ENCODE measurements at places on chromosomes 3 and 15.

DNA sequence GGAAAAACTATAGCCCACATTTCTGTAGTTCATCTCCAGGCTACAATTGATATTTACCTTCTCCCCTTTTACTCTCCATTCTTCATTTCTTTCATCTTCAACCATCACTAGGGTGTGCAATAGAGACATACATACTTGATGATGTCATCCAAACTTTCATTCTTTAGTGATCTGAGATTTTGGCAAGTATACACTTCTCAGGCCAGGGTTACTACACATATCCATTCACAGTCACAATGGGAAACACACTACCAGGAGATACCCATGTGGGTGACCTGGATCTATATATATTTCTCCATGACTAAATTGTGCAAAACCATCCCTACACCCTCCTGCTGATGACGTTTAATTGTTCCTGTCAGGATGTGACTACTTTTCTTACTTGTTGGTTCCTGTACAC, 769.5 kb upstream of the DPPA4 start:
- no peak for DNase-seq

DNA sequence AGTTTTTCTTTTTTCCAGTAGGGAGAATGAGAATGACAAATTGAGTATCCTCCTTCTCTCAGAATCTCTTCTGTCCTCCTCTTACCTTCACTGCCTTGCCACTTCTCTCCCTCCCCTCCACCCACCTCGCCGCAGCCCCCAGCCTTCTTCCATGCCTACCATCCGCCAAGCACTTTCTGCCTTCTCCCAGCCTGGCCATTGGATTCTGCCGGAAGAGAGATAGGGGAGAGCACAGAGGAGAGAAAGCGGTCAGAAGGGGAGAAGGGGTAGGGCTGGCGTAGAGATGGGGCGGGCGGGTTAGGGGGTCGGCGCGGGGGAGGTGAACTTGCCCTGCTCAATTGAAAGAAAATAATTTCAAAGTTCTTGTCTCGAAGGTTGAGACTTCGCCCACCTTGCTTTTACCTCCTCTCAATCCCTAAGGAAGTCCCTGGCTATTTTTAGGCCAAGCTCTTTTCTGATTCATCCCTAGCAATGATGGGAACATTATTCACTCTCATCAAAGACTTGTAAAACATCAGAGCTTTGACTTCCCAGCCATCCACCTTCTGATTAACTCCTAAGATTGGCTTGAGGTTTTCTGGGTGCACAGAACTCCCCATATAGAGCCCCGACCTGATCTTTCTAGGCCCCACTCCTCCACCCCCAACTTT, 811 bp downstream of the C3orf52 start:
- DNase-seq, result no peak

DNA sequence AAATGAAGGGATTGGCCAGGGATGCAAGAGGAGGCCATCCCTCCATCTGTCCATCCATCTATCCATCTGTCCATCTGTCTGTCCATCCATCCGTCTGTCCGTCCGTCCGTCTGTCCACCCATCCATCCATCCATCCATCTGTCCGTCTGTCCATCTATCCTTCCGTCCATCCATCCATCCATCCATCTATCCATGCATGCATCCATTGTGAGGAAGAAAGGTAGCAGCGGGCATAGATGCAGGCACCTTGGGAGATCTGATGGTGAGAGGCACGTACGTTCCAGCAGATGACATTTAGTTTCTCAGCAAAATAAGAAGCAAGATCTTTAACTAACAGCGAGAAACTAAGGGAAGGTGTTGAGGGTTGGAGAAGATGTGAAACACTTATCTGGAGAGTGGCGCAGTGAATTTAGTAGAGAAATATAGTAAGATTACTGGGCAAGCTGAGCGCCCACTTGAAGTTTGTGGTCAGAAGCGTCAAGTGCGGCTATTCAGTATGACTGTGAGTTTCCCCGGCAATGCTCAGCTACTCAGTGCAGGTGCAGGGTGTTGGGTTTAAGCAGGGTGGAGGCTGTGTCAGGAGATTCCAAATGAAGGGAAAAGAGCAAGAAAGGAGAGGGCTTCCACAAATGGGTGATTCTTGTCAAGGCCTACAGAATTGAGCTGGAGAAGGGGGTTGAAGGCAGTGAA, 22.4 kb upstream of the SRP14 start:
- DNase-seq, result no peak

DNA sequence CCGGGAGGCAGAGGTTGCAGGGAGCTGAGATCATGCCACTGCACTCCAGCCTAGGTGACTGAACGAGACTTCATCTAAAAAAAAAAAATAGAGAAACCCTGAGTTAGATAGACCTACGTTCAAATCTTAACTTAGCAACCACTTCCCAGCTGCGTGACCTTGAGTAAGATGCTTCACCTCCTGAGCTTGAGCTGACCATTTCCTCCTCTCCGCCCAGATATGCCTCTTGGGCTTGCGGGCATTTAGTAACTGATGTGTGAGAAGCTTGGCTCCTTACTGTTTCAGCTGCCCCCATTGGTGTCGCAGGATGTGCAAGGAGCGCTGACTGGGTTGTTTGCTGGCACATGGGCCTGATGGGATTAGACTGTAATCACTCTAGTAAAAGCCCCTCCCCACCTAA, 26.9 kb upstream of the ATG7 start:
- DNase-seq, result no peak

DNA sequence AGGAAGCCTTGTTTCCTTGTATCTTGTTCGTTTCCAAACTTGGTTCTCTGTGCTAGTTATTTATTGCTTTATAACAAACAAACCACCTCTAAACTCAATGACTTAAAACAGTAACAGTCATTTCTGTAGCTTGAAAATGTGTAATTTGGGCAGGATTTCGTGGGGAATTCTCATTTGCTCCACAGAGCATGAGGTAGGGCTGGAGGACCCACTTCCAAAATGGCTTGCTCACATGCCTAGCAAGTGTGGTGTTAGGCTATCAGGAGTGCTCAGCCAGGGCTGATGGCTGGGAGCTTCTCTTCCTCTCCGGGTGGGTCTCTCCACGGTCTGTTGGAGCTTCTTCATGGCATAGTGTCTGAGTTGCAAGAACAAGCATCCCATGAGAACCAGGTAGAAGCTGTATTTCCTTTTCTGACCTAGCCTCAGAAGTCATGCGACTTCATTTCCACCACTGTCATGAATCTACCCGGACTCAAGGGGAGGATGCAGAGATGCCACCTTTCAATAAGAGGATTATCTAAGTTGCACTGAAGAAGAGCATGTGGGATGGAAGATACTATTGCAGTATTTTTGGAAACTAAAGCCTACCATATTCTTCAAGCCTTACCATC, 8.2 kb upstream of the TNIK start:
- DNase-seq, result no peak

- no peak for DNase-seq
Observed at GRCh38 chr15:59436774-59437141, 1.2 kb upstream of the FAM81A start.

DNA sequence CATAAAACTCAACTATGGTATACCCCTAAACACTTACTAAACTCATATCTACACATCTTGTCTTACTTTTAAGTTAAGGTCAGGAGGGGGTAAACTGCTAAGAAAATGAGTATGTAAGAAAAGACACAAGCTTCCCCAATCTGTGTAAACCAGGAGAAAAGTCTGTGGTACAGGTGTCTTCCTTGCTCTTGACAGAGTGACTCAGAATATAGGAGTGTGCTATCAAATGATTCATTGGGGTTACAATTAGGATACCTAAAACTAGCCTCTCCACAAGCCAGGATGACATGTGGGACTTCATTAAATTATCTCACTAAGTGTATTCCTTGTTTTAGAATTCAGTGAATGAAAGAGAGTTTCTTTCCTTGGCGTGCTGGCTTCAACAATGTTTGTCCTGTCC, 274.8 kb downstream of the BBX start:
- DNase-seq, result no peak

DNA sequence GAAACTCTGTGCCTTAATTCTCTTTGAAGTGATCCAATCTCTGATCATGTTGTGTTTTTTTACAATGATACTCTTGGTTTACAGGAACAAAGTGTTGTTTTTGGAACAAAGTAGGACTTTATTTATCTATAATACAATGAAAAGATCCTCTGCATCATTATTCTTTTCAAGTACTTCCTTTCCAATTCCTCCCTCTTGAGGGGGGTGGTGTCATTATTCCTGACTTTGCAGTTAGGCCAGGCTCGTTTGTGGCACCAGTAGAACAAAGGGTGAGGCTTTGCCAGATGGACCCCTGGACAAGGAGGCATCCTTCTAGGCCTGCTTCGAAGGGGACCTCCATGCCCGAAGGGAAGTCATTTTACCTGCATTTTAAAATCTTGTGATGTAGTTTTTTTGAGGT, 41.7 kb upstream of the ZBTB38 start:
- DNase-seq, result no peak

GRCh38 chr3:60531759-60532158, 719.5 kb downstream of the FHIT start:
- no peak for DNase-seq

DNA sequence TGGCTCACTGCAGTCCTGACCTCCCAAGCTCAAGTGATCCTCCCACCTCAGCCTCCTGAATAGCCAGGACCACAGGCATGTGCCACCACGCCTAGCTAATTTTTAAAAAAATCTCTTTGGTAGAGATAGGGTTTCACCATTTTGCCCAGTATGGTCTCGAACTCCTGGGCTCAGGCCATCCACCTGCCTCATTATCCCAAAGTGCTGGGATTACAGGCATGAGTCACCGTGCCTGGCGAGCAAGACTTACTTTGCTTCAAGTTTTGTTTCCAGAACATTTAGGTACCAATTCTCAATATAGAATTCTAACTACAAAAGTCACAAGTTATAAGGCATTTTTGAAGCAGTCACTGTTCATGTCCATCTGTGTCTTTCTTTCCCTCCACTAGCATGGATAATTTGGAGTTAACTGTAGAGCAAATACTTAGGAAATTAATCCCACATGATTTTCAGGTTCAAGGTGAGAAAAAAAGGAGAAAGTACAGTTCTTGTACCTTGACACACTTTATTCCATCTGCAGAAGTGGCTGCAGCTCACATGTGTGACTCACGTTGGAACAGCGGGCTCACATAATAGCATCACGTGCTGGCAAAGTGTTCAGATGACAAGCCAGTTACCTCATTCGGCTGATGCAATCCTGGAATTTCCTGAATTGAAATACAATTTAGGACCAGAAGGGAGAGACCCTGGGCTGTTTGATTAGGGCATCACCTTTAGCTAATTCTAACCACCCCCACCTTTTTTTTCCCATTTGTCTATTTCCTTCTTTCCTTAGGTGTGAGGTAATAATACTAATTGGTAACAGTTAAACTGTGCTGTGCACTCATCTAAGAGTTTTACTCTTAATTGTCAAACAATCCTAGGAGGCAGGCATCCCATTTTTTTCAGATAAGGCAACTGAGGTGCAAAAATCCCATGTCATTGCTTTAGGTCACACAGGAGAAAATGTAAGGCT, 46.9 kb upstream of the NEDD4 start:
- no peak for DNase-seq

DNA sequence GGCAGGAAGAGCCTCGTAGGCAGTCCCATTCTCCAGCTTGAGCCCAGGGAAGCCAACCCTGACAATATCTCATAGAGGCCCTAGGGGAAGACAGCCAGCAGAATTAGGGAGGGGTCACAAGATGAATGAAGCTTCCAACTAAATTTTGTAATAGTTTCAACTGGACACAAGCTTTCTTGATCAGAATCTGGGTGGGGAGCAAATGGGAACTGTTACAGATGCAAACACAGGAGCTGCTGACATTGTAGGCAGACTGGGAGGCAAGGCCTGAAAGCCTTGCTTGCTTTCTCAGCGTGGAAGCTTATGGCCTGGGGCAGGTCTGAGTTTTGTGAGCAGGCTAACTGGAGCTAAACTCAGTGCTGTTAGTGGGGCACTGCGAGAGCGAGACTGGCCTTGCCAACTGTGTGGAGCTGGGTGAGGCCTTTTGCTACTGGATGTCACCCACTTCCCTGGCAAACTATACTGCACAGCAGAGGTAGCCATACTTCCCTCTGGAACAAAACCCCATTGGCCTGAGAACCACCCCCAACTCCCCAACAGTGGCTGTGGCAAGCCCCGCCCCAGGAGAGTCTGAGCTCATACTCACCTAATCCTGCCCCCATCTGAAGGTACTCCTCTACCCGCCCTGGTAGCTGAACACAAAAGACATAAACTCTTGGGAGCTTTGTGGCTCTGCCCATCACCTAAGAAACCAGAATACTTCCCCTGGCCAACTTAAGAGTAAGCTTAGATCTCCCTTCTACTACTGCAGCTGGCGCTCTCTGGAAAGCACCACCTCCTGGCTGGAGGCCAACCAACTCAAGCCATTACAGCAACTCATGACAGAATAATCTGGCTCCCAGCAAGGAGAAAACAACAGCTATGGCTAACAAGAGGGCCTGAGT, 42.9 kb downstream of the CFAP20DC start:
- DNase-seq, result no peak
